ENCODE measurements at places on chromosomes 4 and X.

DNA sequence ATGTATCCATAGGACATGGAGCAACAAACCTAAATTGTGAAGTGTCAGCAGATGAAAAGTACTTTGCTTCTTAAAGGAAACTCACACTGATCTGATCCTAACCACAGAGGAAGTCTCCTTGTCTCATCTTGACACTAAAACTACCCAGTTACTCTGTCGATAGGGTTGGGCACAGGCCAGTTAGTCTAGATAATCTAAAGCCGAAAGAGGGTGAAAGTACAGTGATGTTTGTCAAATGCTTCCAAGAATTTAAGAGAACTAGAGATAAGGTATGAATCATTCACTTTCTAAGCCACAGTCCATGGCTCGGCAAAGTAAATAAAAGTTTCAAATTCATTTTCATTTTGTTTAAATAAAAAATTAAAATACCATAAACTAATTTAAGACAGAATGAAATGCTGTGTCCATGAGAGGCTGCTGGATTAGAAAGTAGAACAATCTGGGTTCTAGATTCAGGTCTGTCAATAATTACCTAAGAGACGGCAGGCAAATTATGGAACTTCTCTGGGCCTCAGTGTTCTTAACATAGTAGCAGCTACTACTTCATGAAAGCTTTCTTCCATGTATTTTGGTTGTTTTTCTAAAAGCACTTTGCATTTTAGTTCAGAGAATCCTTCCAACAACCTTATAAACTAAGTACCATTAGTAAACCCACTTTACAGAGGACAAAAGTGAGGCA, 176.7 kb downstream of the LDB2 start:
- no peak for DNase-seq

- no peak for DNase-seq
These were observed 98.8 kb upstream of the CLNK start for GRCh38 chr4:10783351-10783750.

DNA sequence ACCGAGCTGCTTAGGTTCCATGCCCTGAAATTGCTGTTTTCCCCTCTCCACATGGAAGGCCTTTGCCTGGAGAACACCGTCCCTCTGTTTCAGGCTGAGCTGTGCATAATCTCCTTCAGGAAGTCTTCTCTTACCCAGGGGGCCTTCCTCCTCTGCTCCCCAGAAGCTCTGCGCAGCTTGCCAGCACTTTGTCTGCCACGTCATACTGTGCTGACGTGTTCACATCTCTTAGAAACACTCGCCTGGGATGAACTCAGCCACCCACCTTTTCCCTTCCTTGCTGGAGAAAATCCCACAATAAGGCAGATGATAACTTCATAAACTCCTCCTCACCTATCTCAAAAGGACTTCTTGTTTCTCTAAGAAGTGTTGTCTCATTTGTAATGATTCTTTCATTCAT, 110.7 kb downstream of the ARHGAP10 start:
- DNase-seq, result no peak

GRCh38 chr4:7659429-7660175, 224.9 kb upstream of the PSAPL1 start:
- DNase-seq, result no peak

- no peak for DNase-seq
These were observed 9.7 kb upstream of the SYP start for GRCh38 chrX:49209434-49210251.

DNA sequence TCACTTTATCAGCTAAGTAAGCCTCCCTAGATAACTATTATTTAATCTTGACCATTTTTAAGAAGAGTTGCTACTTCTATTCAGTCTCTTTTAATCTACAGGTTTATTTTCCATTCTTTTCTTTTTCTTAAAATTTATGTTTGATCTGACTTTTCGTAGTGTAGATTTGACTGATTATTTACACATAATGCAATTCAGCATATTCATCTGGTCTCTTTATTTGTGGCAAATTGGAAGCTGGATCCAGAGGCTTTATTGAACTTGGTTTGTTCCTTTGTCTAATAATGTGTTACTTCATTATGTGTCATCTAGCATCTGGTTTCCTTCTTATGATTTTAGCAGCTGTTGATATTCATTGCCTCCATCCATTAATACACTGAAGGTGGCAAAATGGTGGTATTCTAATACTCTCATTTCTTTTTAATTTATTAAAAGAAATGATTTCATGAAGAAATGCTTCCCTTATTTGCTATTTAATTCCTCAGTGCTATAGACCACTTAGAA, 113.0 kb downstream of the FBXW7 start:
- no peak for DNase-seq

Data from activated CD8-positive, alpha-beta memory T cell treated with anti-CD3 and anti-CD28 coated beads for 1 hour (primary cell).